Activated CD4-positive, alpha-beta T cell treated with anti-CD3 and anti-CD28 coated beads, Interleukin-2, amount 50 U/mL, for 48 hours (primary cell): ENCODE measurements at places on chromosomes 1 and 21.

DNA sequence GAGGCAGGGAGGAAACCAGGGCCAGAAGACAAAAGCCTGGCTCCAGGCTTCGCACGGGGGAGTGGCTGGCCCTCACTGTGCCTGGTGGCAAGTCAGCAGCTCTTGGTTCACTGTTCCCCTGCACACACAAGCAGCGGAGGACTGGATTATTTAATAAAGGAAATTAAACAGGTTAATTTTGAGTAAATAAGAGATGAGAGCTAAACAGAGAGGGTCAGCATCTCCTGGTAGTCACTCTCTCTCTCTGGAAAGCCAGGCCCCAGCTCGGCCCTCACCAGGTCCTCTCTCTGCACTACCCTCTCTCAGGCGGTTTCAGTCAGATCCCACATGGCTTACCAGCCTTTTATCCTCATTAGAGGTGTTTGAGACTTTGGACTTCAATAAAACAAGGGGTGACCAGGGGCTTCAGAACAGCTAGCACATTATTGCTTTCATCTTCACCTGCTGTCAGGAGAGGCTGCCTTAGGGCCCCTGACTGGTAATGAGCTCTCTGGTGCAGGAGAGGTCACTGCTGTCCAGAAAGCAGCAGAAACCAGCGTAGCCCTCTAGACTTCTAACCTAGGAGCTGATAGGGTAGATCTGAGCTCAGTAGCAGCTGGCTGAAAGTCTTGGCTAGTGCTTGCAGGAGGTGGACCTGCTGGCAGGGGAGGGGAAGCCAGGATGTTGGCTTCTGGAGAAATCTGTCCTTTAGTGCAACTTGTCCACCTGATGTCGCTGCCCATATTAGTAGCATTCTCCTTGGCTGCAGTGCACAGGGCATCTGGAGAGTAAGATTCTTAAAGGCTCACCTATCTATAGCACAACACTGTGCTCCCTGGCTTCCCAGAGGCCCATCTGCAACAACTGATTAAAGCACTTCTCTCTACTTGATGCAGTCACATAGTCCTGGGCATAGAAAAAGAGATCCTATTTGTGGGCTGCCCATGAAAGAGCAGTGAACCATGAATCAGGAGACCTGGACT is 45.9 kb downstream of the SYT6 start:
- DNase-seq, result no peak

- no peak for DNase-seq
Observed at GRCh38 chr1:68346188-68346808, 103.5 kb downstream of the RPE65 start.

DNA sequence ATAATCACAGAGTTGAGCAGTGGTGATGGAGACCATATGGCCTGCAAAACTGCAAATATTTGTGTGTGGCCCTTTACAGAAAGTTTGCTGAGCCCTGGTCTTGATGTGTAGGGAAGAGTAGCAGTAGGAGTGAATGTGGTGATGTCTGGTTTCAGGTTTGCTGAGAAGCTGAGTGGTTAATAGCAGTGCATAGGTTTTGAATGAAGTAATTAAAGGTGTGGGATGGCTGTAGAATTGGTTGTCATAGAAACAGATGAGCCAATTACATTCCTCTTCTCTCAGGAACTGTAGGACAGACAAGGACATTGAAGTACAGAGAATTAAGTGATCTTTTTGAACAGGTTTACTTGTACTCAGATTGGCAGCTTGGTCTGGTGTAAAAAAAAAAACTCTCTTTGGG is 37.4 kb downstream of the PRDM2 start:
- DNase-seq, result no peak

- DNase-seq, result peak; percentile 20
Observed at GRCh38 chr1:181397845-181398244, 85.5 kb upstream of the CACNA1E start.

DNA sequence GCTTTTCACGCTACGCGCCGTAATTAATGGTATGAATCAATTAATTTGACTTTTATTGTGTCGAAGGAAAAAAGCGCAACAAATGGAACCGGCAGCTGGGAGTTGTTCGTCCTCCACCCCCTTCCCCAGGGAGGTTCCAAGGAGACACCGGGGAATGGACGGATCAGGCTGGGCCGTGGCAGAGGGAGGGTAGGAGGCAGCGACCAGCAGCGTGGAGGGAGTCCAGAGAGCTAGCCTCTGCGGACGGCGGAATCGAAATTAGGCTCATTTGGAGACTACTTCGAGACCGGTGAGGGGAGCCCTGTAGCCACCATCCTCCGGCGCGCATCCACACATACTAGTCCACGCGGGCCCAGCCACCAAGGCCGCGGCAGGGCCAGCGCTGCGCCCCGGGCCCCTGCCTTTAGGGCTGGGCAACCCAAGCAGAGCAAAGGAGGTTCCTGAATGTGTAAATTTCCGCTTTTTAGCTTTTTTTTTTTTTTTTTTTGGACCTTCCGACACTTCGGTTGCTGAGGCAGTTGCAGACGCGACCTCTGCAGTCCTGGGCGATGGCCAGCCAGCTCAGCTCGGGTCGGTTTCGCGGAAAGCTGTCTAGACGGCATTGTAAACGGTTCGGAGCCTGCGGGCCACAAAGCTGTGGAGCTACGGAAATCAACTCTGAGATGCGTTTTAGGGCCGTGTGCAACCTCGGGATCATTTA is 2.2 kb upstream of the FOXD3 start:
- DNase-seq, result no peak
